Activated CD4-positive, alpha-beta T cell treated with anti-CD3 and anti-CD28 coated beads, Interleukin-2, amount 50 U/mL, for 24 hours (primary cell): ENCODE measurements at places on chromosomes 6 and 20.

- DNase-seq: no peak
Measured at GRCh38 chr6:6682225-6682624, 93.7 kb downstream of the LY86 start.

GRCh38 chr6:169170583-169170955 lies 83.1 kb downstream of the THBS2 start:
- no peak for DNase-seq

- DNase-seq: no peak
Measured at GRCh38 chr6:84772428-84773132, 8.2 kb upstream of the TBX18 start.

DNA sequence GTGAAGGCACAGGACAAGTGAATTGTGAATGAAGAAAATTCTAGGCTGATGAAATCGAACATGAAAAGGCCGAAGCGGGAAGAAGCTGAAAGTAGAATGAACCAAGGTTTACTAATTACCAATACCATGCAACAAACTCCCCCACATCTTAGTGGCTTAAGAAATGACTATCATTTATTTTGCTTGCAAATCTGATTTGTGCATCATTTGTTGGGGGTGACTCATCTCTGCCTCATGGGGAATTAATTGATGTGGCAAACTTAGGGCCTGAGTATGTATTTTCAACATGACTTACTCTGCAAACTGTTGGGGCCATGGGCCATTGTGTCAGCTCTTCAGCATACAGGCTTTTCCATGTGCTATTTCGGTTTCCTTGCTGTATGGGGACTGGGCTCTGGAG lies 26.8 kb downstream of the PPP1R14C start:
- DNase-seq: no peak

GRCh38 chr6:72665599-72665998 lies 43.7 kb downstream of the KCNQ5 start:
- DNase-seq: no peak
